H1 (cell line): ENCODE measurements at places on chromosomes 12 and 14.

DNA sequence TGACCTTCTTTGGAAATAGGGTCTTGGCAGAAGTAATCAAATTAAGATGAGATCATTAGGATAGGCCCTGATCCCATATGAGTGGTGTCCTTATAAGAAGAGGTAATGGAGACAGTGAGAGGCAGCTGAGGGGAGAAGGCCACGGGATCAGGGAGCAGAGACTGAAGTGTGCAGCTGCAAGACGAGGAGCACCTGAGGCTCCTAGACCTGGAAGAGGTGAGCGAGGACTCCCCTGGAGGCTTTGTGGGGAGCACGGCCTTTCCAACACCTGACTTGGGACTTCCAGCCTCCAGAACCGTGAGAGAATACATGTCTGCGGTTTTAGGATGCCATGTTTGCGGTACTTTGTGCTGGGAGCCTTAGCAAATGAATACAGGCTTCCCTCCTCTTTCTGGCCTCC is 37.5 kb downstream of the LRTM2 start:
- no peak for DNase-seq

GRCh38 chr12:42737398-42737797 is 147.9 kb upstream of the PRICKLE1 start:
- no peak for DNase-seq

GRCh38 chr12:77064896-77065360 is 441 bp downstream of the E2F7 start:
- no peak for DNase-seq

- no peak for DNase-seq
Observed at GRCh38 chr12:19125325-19125724, 4.2 kb upstream of the PLEKHA5 start.

GRCh38 chr14:88551094-88551870 is 3.5 kb downstream of the PTPN21 start:
- DNase-seq = no peak

GRCh38 chr12:31510034-31510433 is 80.9 kb downstream of the DENND5B start:
- no peak for DNase-seq
